HCT116 (cell line): ENCODE measurements at places on chromosomes 5 and 9.

DNA sequence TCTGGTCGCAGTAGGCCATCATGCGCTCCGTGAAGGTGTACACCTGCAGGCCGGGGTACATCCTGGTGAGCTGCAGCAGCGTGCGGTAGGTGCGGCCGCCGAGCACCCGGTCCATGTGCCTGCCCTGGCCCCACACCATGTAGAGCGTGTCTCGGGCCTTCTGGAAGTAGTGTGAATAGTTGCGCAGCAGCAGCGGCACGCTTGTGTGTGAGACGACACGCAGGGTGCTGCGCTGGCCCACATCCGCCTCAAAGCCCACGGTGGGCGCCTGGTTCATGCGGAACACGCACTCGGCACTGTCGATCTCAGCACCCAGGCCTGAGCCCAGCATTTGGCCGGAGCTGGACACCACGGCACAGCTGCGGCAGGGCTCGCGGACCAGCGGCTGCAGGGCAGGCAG is 4.5 kb downstream of the ST6GALNAC4 start:
- DNase-seq: no peak

GRCh38 chr5:109962882-109963603 is 273.3 kb downstream of the MAN2A1 start:
- no peak for DNase-seq

DNA sequence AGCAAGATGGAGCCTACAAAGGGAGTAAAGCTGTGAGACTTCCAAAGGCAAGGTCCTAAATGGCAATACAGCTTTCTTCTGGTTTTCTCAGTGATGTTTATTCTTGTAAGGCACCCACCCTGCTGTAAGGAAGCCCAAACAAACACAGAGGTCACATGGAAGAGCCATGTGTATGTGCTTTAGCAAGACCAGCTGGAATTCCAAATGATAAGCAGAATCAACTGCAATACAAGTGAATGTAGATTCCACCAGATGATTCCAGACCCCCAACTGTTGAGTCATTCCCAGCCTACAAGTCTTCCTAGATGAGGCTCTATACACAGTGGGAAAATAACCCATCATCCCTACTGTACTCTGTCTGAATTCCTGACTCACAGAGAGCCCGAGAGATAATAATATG is 122.8 kb downstream of the DEPDC1B start:
- DNase-seq: no peak

GRCh38 chr9:111559000-111559610 is 34.1 kb downstream of the ZNF483 start:
- DNase-seq: no peak

GRCh38 chr9:113619491-113620376 is 156.2 kb downstream of the RGS3 start:
- DNase-seq: no peak

- DNase-seq: no peak
These were observed 74.1 kb downstream of the ANKRD33B start for GRCh38 chr5:10637944-10638343.

GRCh38 chr5:160235731-160236130 is 6.4 kb downstream of the FABP6 start:
- no peak for DNase-seq

DNA sequence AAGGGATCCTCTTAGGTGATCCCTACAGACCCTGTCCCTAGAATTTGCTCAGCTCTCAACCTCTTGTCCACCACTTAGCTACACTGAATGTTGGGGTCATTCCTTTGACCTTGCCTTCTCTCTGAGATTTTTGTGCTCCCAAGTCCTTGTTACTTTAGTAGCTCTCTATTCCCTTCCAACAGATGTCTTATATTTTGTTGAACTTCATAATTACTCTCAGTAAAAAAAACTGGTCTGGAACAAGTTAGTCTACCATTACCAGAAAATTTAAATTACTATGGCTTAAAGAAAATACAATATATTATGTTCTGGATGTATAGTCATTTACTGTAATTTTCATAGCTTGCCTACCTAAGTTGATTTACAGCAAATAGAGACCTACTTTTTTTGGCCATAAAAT is 23.5 kb upstream of the RANBP3L start:
- no peak for DNase-seq

DNA sequence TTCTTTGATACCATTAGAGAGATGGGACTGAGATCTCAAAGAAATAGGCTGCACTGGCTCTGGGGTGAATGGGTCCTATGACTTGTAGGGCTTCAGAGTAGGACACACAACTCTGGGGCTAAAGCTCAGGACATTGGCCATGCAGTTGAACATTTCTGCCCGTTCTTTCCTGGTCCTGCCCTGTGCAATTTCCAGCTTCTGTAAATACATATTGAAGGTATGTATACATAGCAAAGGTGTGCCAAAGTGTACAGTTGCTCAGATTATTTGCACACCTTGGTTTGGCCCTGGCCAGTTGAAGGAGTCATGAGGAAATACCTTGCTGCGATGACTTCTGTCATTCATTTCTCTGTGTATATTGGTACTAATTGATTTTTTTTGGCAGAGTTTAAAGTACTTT is 52.8 kb upstream of the TAF11L2 start:
- DNase-seq: no peak

DNA sequence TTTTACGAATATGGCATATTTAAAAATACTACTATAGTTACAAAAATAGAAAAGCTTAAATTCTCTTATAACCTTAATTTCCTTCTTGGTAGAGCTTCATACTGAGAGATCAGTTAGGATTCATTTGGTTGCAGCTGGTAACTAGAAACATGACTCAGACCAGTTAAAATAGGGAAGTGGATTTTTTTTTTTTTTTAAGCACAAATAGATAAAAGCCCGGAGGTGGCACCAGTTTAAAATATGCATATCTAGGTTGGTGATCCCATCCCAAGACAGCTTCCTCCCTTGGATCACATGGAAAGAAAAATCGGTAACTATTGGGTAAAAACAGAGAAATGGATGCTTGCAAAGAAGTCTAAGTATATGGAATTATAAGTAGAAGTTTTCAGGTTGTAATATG is 1634.3 kb downstream of the MAT2B start:
- DNase-seq: no peak

DNA sequence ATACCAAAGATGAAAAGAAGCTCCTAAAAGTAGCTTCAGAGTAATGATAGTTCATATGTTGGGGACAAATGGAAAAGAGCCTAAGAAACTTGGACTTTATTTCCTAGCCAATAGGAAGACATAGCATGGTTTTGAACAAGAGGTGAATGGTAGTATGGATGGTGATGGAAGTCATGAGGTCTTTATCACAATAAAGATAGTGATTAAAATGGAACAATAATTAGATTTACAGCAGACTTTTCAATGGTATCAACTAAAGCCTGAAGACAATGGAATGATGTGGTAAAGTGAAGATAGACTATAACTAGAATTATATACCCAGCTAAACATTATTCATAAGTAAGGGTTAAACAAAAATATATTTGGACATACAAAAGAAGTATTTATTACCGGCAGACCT is 131.2 kb downstream of the RAB3C start:
- DNase-seq: no peak

DNA sequence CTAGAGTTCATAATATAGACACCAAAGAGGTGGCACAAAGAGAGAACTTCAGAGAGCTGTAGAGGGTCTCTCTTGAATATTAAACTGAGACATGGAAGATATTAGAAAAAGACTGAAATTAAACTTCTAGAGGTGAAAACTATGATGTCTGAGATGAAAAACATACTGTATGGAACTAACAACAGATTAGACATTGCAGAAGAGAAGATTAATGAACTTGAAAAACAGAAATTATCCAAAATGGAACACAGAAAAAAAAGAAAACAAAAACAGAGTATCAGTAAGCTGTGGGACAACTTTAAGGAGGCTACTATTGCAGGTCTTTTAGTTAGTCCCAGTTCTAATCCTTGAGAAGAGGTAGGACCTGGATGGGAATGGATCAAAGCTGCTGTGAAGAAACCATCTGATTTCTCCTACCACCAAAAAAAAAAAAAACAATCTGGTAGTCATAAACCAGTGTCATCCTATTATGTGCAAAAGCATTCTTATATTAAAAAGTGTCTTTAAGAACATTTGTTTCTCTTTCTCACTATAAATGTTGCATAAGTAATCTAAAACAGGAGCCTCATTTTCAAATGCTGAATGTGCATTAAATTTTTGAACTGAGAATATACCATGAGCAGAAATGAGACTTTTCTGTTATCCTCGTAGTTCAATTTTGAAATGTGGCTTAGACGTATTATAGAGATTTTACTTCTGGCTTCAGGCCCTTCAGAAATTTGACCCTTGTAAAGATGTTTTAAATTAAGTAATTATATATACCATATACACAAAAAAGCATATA is 96.2 kb downstream of the ERMP1 start:
- no peak for DNase-seq

GRCh38 chr5:137831526-137831925 is 36.1 kb upstream of the MYOT start:
- DNase-seq: no peak

GRCh38 chr9:134809826-134810225 is 70.8 kb upstream of the FCN2 start:
- no peak for DNase-seq

DNA sequence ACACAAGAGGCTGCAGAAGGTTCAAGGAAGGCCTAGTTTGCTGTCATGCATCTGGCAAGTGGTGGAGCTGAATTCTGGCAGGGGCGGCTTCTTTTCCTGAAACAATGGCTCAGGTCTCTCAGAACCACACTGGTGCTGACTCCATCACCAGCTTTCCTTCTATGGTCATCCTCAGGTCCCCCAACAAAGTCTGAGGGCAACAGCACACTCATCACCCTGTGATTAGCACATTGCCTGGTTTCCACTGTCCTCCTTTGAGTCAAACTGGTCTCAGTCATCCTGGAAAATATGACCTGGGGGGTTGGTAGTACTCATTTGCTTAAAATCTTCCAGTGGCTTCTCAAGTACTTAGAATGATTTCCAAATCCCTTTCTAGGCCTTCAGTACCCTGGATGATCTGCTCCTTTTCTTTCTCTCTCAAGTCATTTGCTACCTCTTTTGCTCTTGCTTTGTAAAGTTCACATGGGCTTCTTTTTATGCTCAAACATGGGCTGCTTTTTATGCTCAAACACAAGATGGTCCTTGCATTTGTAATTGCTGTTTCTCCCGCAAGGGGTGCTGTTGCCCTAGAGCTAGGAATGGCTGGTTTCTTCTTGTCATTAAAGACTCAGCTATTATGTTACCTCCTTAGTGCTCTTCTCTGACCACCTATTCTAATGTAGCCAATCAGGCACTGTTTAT is 144.9 kb downstream of the ALDH1A1 start:
- DNase-seq: peak; percentile 32

GRCh38 chr9:127567035-127567729 is 44.9 kb upstream of the STXBP1 start:
- DNase-seq: no peak

DNA sequence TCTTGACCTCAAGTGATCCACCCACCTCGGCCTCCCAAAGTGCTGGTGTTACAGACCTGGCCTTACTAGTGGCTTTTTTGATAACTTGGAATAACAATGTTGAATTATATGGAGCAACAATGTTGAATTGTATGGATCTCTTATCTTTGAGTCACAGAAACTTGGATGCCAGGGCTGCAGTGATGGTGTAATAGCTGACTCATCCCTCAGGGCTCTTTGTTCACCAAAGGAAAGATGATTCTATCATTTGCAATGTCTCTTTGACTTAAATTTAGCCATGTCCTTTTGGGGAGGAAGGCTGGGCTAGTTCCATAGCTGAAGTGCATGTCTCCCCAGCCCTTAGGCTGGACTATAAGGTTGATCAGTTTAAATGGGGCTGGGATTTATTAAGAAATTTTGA is 172.3 kb downstream of the PDZD2 start:
- peak; percentile 48 for DNase-seq

DNA sequence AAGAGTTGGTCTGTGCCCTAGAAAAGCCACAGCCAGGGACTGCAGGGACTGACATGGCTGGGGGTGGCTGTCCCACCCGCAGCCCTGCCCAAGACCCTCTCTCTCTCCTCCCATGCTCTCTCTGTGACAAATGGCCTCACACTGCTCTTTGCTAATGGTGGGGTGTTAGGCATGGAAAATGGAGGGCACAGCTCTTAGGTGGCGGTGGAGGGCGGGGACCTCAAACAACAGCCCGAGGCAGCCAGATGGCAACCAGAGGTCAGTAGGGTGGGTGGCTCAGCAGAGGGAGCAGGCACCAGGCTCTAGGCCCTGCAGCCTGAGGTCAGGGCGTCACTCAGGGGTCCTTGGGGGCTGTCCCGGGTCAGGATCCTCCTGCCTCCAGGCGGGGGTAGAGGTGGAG is 73.9 kb upstream of the DAB2IP start:
- DNase-seq: no peak

- no peak for DNase-seq
These were observed 162.8 kb downstream of the FAM174A start for GRCh38 chr5:100697970-100698369.

DNA sequence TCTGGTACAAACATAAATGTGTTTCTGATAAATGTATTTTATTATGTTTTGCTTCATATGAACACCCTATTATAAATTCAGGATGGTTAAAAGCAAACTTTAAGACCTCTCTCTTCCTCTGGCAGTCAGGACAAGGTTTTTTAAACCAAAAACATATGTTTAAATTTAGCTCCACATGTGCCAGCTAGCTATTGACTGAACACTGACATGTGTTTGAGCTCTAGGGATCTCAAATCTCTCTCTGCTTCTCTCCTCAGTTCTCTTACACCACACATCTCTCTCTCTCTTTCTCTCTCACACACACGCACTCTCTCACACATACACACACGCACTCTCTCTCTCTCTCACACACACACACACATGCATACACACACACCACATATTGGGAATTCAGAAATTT is 150.1 kb upstream of the RFX3 start:
- no peak for DNase-seq

GRCh38 chr9:89679016-89679415 is 74.2 kb downstream of the GADD45G start:
- DNase-seq: no peak

- DNase-seq: no peak
These were observed 31.0 kb upstream of the HMCN2 start for GRCh38 chr9:130234340-130235260.

GRCh38 chr9:135924628-135925338 is 17.4 kb upstream of the CAMSAP1 start:
- no peak for DNase-seq

DNA sequence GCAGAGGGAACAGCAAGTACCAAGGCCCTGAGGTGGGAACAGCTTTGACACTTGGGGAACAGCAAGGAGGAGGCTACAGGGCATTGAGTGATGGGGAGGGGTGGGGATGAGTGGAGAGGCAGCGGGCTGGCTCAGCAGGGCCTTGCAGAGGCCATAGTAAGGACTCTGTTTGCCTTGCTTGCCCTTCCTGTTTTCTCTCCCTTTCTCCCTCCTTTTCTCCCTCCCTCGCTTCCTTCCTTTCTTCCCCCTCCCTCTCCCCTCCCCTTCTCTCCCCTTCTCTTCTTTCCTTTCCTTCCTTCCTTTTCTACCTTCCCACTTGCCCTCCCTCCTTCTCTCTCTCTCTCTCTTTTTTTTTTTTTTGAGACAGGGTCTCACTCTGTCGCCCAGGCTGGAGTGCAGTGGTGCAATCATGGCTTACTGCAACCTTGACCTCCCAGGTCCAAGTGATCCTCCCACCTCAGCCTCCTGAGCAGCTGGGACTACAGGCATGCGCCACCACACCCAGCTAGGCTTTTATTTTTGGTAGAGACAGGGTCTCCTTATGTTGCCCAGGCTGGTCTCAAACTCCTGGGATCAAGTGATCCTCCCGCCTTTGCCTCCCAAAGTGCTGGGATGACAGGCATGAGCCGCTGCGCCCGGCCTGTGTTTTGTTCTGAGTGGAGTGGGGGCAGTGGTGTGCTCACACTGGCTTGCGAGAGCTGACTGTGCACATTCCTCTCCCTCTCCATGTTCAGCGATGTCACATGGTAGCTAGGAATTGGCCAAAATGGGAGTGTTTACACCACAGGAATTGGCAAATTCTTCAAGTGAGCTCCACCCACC is 17.1 kb downstream of the IER5L start:
- no peak for DNase-seq
